ENCODE measurements at places on chromosomes 11 and 22. TPM values are rescaled to one million over a fixed set of nuclear protein-coding genes. Genes with fewer than 3 reads are reported as not detected.

The OR52D1 gene
- total RNA-seq, result not detected

The LUZP2 gene
- total RNA-seq, result not detected

The SLC22A8 gene
- total RNA-seq, result not detected

The FOLR1 gene
- not detected for total RNA-seq

The GAL3ST1 gene
- total RNA-seq, result 0.27 TPM

The MB gene
- total RNA-seq, result not detected

The NXPE4 gene
- not detected for total RNA-seq

The OR8B8 gene
- not detected for total RNA-seq

The ASPHD2 gene
- 15.5 TPM for total RNA-seq

The RASD2 gene
- not detected for total RNA-seq

The MUC2 gene
- not detected for total RNA-seq

The MRGPRF gene
- not detected for total RNA-seq

The TNNI2 gene
- total RNA-seq, result 1.0 TPM

The FXYD6 gene
- total RNA-seq, result not detected

DNA sequence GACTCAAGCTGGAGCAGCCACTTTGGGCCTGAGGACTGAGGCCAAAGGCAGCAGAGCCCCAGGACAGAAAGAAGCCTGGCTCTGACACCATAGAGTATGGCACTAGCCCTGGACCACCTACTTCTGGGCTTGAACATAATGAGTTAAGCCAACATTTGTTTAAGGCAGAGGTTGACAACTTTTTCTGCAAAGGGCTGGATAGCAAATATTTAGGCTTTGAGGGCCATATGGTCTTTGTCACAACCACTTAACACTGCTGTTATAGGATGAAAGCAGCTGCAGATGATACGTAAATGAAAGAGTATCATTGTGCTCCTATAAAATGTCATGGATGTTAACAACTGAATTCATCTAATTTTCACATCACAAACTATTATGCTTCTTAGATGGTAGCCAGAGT is 16.6 kb downstream of the OSBP start:
- DNase-seq, result no peak

- DNase-seq, result no peak
Observed at GRCh38 chr11:117835576-117835975, 11.0 kb upstream of the FXYD2 start.

DNA sequence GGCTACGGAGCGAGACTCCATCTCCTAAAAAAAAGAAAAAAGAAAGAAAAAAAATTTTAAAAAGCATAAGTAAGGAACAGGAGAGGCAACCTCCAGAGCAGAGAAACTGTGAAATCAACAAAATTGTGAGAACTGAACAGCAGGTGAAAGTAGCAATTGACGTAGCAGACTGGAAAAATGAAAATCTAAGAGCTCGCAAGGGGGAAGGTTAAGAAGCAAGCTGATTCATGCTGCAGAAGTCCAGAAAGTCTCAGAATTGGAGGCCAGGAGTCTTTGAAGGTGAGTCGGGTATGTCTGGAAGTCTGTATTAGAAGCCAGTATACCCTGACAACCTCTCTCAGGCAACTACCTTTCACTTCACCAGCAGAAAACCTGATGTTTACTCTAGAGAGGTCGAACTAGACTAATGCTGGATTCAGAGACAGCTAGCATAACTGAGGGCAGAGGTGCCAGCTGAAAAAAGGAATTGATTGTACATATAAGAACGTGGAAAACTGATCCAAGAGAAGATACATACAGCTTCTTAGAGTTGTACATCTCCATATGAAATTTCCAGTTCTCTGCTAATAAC is 161.5 kb downstream of the WNT11 start:
- no peak for DNase-seq

DNA sequence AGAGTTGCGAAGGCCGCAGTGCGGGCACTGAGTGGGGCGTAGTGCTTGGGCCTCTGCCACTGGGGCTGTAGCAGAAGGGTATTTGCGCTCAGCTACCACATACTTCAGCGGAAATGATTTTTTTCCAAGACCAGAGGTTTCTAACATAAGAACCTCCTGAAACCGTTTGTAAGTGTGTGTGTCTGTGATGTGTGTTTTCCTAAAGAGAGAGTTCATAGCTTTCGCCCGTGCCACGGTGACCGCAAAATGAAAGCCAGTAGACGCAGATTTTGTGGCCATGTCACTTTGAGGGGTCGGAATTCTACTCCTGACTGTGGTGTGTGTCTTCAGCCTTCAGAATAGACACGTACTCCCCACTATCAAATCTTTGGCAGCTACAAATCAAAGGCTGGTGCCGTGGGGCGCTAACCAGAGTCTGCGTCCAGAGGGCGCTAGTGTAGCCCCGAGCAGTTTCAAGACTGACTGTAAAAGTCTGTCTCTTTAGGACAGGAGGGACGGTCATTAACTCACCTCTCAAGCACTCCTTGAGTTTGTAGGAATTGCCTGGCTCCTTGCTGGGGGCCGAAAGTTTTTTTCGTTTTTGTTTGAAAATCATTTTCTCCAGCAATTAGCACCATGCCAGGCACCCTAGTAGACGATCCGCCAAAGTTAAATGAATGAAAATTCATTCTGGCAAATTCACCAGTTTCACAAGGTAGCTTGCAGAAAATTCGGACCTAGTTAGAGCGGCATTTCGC is 2.5 kb upstream of the CALCA start:
- DNase-seq, result no peak

- DNase-seq, result no peak
Observed at GRCh38 chr22:46329616-46330015, 5.9 kb upstream of the TRMU start.

DNA sequence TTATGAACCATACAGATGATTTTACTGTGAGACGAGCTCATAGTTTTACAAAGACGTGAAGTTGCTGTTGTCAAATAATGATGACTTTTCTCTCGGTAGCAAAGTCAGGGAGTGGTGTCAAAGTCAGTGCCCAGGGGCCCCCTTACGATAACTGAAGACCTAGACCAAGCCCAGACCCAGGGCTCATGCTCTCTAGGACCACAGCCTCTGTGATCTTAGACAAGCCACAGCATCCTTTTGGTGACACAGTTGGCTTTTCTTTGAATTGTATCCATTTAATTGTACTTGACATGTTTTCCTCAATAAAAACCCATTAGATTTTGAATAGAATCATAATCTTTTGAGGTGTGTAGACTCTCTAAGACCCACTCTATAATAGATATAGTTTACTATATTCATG is 17.9 kb upstream of the POGLUT3 start:
- no peak for DNase-seq

DNA sequence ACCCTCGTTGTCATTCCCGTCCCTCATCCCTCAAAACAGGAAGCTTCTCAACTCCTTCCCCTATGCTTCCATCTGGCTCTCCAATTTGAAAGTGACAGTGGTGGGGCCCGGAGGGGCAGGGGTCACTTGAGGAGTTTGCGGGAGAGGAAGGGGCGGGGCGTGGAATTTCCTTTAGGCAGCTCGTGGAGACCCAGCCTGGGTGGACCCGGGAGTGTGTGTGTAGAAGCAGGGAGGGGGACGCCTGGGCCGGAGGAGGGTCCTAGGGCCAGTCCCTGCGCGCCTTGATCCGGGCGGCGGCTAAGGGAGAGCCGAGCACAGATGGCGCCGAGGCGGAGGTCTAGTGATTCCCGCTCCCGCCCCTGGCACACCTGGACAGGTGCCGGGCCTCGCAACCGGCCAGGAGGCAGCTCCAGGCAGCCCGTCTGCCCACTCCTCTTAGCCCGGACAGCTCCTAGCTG is 7.8 kb upstream of the PAX6 start:
- no peak for DNase-seq

DNA sequence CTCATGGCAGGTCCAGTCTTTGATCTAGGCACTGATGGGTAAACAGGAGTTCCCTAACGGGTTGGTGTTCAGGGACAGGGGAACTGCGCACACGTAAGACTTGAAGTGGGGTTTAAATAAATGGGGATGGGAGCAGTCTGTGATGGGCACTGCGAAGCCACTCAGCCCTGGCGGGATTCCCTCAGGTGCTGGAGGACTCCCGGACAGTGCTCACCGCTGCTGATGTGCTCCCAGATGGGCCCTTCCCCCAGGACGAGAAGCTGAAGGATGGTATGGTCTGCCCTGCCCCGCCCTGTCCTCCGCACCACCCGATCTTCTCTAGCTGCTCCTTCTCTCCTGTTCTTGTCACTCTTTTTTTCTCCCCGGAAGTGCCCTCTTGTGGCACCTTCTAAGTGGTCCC is 9.5 kb downstream of the CCDC134 start:
- no peak for DNase-seq

DNA sequence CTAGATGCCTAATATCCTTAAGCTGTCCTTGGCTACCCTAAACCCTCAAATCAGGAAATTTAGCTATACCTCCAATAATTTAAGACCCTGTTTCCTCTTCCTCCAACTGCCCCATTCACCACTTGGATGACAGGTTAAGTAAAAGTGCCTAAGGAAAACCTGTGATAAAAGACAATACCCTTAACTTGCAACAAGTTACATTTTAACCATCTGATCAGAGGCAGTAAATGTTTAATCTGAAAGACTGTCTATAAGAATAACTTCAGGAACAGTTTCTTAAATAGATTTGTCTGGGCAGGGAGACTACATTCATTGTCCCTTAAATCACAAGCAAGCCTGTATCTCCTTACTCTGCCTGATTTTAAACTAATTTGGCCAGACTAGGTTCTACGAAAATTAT is 129.1 kb downstream of the APOL5 start:
- no peak for DNase-seq

GRCh38 chr22:26888887-26889286 is 231.5 kb downstream of the MIAT start:
- no peak for DNase-seq

DNA sequence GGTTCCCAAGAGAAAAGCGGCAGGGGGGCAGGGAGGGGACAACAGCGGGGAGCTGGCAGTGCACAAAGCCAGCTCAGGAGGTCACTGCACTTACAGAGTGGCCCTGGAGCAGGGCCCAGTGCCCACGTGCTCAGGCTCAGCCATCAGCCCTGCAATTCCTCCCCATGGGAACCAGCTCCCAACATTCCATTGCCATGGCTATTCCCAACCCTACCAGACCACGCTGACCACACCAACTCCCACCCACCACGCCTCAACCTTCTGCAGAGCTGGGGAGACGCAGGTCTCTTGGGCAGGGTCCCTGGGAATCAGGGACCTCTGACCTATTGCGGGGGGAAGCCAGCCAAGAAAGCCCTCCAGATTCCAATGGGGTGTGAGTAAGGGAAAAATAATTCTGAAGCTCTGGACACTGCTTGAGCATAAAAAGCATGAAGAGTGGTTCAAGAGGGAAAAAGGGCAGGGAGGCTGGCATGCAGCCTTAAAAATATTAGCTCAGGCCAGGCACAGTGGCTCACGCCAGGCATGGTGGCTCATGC is 38.3 kb upstream of the TFIP11 start:
- DNase-seq, result no peak

DNA sequence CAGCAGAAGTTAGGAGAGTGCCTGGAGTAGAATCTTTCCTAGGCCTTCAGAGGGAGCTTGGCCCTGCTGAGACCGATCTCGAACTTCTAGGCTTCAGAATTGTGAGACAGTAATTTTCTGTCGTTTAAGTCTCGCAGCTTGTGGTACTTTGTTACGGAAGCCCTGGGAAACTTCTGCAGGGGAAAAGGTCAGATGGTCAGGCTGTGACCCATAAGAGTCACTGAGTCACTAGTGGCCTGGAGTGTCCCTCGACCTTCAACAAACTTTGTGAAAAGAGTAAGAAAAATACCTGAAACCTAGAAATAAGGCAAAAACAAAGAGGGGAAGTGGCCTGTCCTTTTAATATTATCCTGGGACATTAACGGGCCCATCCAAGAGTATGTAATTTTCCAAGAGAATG is 34.6 kb downstream of the CSNK2A3 start:
- no peak for DNase-seq

DNA sequence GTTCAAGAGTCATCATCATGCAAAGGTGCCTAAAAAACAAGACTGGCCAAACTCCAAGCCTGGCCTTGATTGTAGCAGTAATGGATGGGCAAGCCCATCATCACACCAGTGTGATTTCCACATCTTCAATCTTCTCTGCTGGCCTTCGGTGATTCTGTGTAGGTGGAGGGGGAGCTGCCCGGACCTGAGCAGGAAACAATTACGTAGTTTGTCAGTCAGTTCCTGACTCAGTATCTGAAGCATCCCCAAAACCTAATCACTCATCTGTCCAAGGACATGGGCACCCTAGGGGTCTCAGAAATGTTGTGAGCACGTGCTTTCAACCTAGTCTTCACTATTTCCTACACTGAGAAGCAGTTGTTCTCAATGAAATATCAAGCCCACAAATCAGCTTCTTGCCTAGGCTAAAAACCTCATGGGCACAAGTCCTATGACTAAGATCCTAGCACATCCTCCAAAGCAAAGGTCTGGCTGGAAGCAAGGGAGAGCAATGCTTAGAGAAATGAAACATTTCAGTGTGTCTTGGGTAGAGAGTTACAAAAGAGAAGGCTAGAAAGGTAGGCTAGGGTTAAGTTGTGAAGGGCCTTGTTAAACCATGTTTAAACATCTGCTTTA is 24.6 kb downstream of the ATG16L2 start:
- DNase-seq, result no peak
